EL (cell line): ENCODE measurements at places on chromosomes 3 and 15.
A peak's percentile ranks its signal among the peaks of the same experiment; 100 is the strongest.

DNA sequence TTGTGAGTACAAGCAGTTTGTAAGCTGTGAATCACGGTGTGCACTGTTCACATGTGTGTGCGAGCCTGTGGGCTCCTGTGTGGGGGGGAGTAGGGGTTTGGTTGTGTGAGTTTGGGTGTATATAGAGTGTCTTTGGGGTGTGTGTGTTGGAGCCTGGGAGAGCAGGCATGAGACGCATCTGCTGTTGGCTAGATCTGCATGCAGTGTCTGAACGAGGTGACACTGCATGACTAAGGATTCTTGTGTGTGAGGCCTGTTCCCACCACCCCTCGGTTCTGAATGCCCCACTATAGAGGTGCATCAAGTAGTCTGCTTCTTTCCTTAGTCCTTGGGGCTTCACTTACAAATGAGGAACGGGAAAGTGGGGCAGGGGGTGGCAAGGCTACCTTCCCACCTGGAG, 68.4 kb downstream of the MAGEF1 start:
- no peak for DNase-seq

DNA sequence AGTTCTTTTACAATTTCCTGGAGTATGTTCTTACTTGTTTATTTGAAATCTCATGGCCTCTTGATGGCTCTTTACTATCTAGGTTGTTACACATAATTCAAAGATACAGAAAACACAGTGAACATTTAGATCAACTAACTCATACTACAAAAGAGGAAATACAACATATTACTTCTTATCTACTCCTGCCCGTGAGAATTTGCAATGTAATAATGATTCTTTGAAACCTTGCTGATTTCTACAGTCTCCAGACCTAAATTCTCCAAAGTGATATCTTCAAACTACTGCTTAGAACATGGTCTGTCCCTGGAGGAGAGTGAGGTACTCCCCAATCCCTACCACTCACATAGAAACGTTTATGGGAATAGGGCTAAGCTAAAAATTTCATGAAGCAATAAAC, 29.9 kb upstream of the GOLGA8B start:
- DNase-seq: no peak

GRCh38 chr15:56886363-56886931, 32.0 kb upstream of the TCF12 start:
- DNase-seq: no peak

DNA sequence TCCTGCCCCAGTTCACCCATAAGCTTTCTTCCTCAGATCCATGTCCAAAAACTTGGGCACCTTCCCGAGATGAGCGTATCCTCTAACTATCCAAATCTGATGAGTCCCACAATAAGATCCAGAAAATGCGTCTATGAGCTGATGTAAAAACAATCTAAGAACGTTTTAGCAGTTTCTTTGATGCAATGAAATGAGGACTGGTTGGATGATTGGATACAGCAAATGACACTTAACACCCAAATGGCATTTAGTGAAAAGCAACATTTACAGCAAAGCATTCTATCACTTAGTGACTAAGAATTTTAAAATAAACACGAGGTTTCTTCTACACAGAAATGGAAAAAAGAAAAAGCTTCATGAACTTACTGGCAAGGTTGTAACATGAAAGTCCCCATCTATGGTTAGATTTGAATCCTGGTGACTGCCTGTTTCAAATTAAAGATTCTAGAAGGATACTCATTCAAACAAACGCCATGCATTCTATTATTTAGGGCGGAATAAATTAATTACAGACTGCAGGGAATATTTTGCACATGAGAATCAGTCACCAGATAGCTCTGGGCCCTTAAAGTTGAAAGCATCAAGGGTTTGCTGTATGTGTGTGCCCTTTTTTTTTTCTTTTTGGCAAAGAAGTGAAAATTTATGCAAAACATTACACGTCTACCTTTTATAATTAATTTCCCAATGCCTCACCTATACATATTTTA, 598.6 kb downstream of the FOXP1 start:
- DNase-seq: peak; percentile 6

DNA sequence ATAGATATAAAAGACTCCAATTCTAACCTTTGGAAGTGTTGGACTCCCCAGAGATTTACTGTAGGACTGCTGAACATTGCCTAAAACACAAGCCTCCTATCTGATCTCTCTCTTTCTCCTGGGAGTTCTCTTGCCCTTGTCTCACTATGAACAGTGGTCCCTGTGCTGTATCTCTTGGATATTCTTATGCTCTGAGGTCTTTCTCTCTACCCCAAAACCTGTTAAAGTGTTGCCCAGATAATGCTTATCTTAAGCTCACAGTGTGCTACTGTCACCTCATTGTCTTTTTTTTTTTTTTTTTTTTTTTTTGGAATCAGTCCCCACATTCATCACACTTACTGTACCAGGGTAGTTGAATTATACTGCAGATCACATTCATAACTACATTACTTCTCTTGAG, 131.0 kb upstream of the CBLB start:
- DNase-seq: no peak
